ENCODE measurements at places on chromosomes 6 and 20.

GRCh38 chr6:130520801-130521200 lies 155.0 kb downstream of the TMEM200A start:
- H3K4me3 ChIP-seq = no peak overlapping the region
- no peaks in the 10 kb centered on the region for H3K36me3 ChIP-seq
- no peaks in the 10 kb centered on the region for H3K4me1 ChIP-seq
- no peak overlapping the region for H3K27ac ChIP-seq
- DNase-seq = no peak

- H3K4me1 ChIP-seq = no peaks in the 10 kb centered on the region
- no peak for DNase-seq
- H3K4me3 ChIP-seq = no peak overlapping the region
Measured at GRCh38 chr20:24783631-24784492, 165.2 kb upstream of the CST7 start.

GRCh38 chr6:143449714-143450452 lies 612 bp downstream of the ADAT2 start:
- no peak overlapping the region for H3K27ac ChIP-seq
- peaks cover 7% of the 10 kb centered on the region for H3K4me1 ChIP-seq
- H3K27me3 ChIP-seq = no peaks in the 10 kb centered on the region
- peak; percentile 3 for DNase-seq

DNA sequence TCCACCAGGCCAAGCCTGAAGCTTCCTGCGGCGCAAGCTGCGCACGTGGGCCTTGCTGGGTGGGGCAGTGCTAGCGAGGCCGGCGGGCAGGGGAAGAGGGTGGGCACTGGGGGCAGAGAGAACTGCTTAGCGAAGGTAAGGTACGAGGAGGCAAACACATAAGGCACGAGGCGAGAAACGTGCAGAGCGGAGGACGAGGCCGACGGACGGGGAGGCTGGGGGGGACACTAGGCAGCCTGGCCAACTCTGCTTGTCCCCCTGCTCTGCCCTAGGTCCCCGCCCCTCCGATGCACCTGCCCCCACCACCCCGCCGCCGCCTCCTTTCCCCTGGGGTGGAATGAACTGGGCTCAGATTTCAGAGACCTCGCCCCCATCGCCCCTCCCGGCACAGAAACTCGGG lies 2.1 kb downstream of the HLA-DQB1 start:
- peaks cover 3% of the 10 kb centered on the region for H3K27me3 ChIP-seq
- H3K4me3 ChIP-seq = no peak overlapping the region
- DNase-seq = no peak
- no peaks in the 10 kb centered on the region for H3K36me3 ChIP-seq
- no peak overlapping the region for H3K27ac ChIP-seq

GRCh38 chr6:22954749-22955385 lies 385.5 kb downstream of the HDGFL1 start:
- H3K27me3 ChIP-seq = no peaks in the 10 kb centered on the region
- no peak overlapping the region for H3K27ac ChIP-seq
- H3K4me1 ChIP-seq = no peaks in the 10 kb centered on the region
- H3K4me3 ChIP-seq = no peak overlapping the region

GRCh38 chr6:42629845-42630244 lies 66.0 kb downstream of the UBR2 start:
- H3K4me1 ChIP-seq = no peaks in the 10 kb centered on the region
- H3K4me3 ChIP-seq = no peak overlapping the region
- H3K27ac ChIP-seq = no peak overlapping the region
- H3K27me3 ChIP-seq = no peaks in the 10 kb centered on the region
- H3K36me3 ChIP-seq = peaks cover 58% of the 10 kb centered on the region

DNA sequence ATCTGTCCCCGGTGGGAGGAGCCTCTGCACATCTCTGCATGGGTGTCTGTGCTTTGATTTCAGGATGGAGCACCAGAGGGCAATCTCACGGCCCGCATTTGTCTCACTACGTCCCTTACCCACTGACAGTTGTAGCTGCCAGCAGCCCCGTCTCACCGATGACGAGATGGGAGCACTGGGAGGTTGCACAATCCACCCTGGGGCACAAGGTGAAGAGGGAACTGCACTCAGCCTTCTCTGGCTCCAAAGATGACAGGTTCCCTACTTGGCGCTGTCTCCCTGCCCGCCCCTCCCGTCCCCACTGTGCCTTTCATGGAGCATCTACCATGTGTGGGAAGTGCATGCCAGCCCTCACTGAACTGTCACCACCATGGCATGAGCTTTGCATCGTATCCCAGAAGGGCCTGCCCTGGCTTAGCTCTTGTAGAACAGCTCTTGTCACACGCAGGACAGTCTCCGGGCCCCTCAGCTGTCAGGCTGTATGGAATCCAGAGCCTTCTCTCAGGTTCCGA lies 99.9 kb upstream of the PMEPA1 start:
- H3K36me3 ChIP-seq = no peaks in the 10 kb centered on the region
- peaks cover 13% of the 10 kb centered on the region for H3K4me1 ChIP-seq
- no peak for DNase-seq
- H3K27me3 ChIP-seq = no peaks in the 10 kb centered on the region
- no peak overlapping the region for H3K4me3 ChIP-seq
- no peak overlapping the region for H3K27ac ChIP-seq

- H3K27ac ChIP-seq = no peak overlapping the region
- no peak for DNase-seq
- H3K36me3 ChIP-seq = peaks cover 34% of the 10 kb centered on the region
- H3K4me1 ChIP-seq = peaks cover 15% of the 10 kb centered on the region
- H3K4me3 ChIP-seq = no peak overlapping the region
Measured at GRCh38 chr6:148525453-148525852, 182.8 kb downstream of the SASH1 start.

- H3K4me1 ChIP-seq = peaks cover 2% of the 10 kb centered on the region
- peaks cover 55% of the 10 kb centered on the region for H3K36me3 ChIP-seq
- H3K27ac ChIP-seq = no peak overlapping the region
- H3K27me3 ChIP-seq = no peaks in the 10 kb centered on the region
Measured at GRCh38 chr6:150981095-150981494, 115.6 kb downstream of the MTHFD1L start.

Measured in neuronal stem cell (in vitro differentiated cells).